Fibroblast of villous mesenchyme (primary cell): ENCODE measurements at places on chromosomes 5 and 9.
A peak's percentile ranks its signal among the peaks of the same experiment; 100 is the strongest.

- no peak for DNase-seq
Measured at GRCh38 chr9:135701067-135701958, 672 bp upstream of the KCNT1 start.

DNA sequence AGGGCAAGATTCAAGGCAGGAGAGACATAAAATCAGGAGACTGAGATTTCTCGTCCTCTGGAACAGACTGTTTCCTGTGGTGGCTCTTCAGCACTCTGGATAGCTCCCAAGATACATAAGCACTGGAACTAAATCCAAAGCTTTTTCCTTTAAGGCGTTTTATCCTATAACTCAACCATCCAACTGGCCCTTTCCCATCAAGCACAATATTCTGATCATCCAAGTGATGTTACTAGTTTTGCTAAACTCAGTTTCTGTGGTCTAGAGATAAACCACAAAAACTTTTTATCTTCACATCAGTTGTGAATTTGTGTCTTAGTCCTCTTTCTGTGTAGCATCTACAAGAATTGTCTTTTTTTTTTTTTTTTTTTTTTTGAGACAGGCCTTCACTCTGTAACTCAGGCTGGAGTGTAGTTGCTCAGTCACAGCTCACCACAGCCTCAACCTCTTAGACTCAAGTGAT lies 299.4 kb downstream of the COX7C start:
- peak; percentile 41 for DNase-seq

GRCh38 chr5:54742417-54742891 lies 224.9 kb downstream of the SNX18 start:
- peak; percentile 64 for DNase-seq

DNA sequence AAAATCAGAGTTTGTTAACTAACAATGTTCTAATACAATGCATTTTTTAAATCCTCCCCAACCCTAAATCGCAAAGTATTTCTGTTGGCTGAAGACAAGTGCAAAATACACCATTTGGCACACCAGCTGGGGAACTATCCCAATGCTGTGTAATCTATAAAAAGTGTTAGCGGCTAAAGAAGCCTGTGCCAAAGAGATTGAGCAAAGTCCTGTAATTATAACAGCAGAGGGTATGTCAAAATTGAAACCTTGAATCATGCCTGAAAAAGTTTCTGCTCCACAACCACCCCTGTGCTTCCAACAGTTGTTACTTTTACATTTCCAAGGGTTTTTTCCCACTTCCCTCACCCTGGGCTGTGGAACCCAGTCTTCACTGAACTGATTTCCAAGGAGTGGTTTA lies 83.1 kb upstream of the PLPP6 start:
- DNase-seq, result no peak

DNA sequence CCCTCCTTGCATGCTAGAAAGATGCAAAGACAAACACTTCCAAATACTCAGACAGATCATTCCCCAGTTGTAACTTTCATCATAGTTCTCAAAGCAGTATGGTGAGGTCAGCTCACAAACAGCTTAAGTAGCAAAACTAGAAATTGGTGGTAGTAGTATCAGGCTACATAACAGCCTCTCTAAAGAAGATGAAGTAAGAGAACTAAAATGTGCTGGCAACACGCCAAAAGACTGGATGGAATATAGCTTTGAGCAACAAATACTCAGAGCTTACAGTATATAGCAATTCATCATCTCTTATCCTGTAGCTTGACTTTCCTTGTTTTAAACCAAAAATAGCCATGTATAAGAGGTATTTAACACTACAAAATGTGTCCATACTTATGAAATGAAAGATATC lies 7.5 kb downstream of the PFDN1 start:
- peak; percentile 92 for DNase-seq

DNA sequence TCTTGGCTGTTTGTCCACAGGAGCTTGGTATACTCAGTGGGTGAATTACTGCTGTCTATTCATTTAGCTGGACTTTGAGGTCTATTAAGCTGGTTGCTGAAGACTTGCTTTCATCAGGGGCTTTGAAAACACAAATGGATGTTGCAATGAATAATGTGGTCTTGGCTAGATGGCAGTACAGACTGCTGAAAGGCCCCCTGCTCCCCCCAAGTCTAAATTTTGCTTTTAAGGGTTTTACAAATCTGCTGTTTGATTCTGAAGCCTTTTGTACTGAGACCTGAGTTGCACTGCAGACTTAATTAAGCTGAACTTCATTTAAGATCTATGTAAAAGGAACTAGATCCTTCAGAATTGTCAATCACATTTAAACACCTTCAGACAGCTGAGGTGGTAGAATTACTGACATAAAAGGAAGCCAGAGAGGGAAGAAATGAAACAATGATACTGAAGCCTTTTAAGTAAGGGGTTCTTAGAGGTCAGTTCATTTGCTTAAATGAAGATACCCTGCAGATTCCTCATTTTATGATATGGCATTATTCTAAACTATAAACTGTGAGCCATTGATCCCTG lies 37.3 kb downstream of the KCTD16 start:
- DNase-seq, result no peak

- no peak for DNase-seq
Measured at GRCh38 chr9:116090030-116090770, 63.4 kb upstream of the PAPPA start.

DNA sequence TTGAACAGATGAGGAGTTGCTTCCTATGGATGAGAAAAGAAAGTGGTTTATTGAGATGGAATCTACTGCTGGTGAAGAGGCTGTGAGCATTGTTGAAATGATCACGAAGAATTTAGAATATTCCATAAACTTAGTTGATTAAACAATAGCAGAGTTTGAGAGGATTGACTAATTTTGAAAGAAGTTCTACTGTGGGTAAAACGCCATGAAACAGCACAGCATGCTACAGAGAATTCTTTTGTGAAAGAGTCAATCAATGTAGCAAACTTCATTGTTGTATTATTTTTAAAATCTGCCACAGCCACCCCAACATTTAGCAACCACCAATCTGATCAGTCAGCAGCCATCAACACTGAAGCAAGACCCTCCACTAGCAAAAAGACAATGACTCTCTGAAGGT lies 309.1 kb downstream of the SPOCK1 start:
- DNase-seq, result no peak
